Right lobe of liver (tissue), 6 donors: ENCODE measurements at places on chromosomes 16 and 17. TPM values are rescaled to one million over a fixed set of nuclear protein-coding genes. Genes with fewer than 3 reads are reported as not detected.

The EVPL gene
- total RNA-seq = not detected

The CRHR1 gene
- total RNA-seq = not detected

The SLC5A10 gene
- total RNA-seq = 0.07 TPM

The SPATA22 gene
- total RNA-seq = not detected

The CDH13 gene
- 0.43 TPM for total RNA-seq

The HEATR9 gene
- not detected for total RNA-seq

The CD19 gene
- 0.10 TPM for total RNA-seq

The GH1 gene
- not detected for total RNA-seq

The SP2 gene
- 5.2 TPM for total RNA-seq

The KRTAP9-8 gene
- not detected for total RNA-seq
